ENCODE measurements at places on chromosomes 5 and 9. TPM values are rescaled to one million over a fixed set of nuclear protein-coding genes. Genes with fewer than 3 reads are reported as not detected.

DNA sequence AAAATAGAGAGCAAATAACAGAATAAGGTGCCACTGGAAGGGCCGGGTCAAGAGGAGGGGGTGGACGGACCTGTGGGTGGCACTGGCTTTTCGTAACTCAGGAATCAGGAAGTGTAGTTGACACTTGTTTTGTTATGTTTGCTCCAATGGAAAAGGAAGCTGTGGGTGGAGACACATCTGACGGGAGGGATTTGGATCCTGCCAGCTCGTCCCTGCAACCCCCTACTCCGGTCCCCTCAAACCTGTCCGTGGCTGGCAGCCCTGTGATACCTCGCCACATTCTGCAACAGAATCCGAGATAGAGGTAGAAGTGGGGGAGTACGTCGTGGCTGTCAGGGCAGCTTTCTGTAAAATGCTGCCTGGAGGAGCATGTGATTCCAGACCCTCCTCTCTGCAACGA lies 104.2 kb upstream of the IER5L start:
- peak overlapping the region; percentile 14 for H3K4me3 ChIP-seq
- H3K27me3 ChIP-seq: no peaks in the 10 kb centered on the region
- peak overlapping the region; percentile 58 for H3K27ac ChIP-seq
- H3K4me1 ChIP-seq: peaks cover 5% of the 10 kb centered on the region
- no peaks in the 10 kb centered on the region for H3K36me3 ChIP-seq
- DNase-seq: peak; percentile 50

GRCh38 chr5:94702729-94703128 lies 84.3 kb downstream of the SLF1 start:
- no peaks in the 10 kb centered on the region for H3K27me3 ChIP-seq
- no peak overlapping the region for H3K4me3 ChIP-seq
- peaks cover 32% of the 10 kb centered on the region for H3K4me1 ChIP-seq
- H3K27ac ChIP-seq: no peak overlapping the region
- H3K36me3 ChIP-seq: no peaks in the 10 kb centered on the region

DNA sequence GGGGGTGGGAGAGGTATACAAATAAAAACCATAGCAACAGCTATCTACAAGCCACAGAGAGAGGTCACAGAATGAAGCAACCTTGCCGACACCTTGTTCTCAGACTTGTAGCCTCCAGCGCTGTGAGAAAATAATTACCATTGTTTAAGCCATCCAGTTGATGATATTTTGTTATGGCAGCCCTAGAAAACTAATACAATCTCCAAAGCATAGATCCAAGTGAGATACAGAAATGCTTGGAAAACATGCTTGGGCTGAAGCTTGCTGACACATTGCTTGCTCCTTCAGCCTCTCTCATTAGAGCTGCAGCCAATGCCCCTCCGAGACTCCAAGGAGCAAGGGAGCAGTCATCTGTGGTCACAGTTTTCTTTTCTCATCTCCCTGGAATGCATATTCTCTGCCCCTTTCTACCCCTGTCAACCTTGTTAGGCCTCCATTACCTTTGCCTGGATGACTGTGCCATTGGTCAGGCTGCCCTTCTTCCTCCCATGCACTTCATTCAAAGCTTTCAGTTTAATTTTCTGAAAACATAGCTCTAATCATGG lies 401.4 kb upstream of the KLF4 start:
- no peaks in the 10 kb centered on the region for H3K27me3 ChIP-seq
- H3K4me3 ChIP-seq: no peak overlapping the region
- H3K4me1 ChIP-seq: no peaks in the 10 kb centered on the region
- DNase-seq: no peak

SPATA31D4 gene
- total RNA-seq: not detected

- peaks cover 54% of the 10 kb centered on the region for H3K4me1 ChIP-seq
- no peak overlapping the region for H3K4me3 ChIP-seq
- no peak overlapping the region for H3K27ac ChIP-seq
- H3K27me3 ChIP-seq: no peaks in the 10 kb centered on the region
- H3K36me3 ChIP-seq: no peaks in the 10 kb centered on the region
Measured at GRCh38 chr5:55521881-55522280, 12.9 kb downstream of the PLPP1 start.

DNA sequence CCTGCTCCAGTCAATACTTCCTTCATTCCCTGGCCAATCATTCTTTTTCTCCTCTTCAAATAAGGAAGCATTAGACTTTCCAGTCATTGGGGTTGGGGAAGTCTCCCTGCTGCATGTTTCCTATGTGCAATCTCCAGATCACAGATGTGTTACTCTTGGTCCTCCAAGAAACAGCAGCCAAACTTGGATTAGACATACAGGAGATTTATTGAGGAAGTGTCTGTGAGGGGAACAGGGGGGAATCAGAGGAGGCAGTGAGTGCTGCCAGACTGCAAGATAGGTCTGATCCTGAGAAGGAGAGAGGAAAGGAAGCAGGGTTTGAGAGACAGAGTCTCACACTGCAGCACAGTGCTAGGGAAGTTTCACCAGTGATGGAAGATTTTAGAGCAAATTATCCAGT lies 40.6 kb upstream of the SLIT3 start:
- no peaks in the 10 kb centered on the region for H3K4me1 ChIP-seq
- no peaks in the 10 kb centered on the region for H3K27me3 ChIP-seq
- H3K4me3 ChIP-seq: no peak overlapping the region
- no peak overlapping the region for H3K27ac ChIP-seq
- H3K36me3 ChIP-seq: no peaks in the 10 kb centered on the region
- no peak for DNase-seq

DNAJC25 gene
- 21.1 TPM for total RNA-seq
